ENCODE measurements at places on chromosomes 1 and 21.

GRCh38 chr1:110783292-110783918, 89.5 kb upstream of the CD53 start:
- DNase-seq: peak; percentile 76

- DNase-seq: no peak
Observed at GRCh38 chr1:4301007-4301406, 353.4 kb upstream of the AJAP1 start.

DNA sequence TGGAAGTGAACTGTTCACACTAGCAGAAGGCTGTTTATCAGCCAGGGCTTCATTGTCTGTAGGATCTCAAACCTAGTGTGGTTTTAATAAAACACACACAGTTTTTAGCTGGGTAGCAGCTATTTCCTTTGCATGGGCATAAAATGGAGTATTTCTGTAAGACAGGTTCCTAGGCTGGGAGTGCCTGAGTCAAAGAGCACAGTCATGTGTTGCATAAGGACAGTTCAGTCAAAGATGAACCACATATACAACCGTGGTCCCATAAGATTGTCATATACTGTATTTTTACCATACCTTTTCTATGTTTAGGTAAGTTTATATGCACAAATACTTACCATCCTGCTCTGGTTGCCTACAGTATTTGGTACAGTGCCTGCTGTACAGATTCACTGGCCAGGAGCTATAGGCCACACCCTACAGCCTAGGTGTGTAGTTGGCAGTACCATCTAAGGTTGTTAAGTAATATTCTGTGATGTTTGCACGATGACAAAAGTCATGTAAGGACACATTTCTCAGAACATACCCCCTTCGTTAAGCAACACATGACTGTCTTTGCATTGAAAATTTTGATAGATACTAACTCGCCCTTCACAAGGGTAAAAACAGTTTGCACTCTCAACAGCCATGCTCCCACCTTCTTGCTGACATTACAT, 17.2 kb downstream of the LGALS8 start:
- DNase-seq: no peak

DNA sequence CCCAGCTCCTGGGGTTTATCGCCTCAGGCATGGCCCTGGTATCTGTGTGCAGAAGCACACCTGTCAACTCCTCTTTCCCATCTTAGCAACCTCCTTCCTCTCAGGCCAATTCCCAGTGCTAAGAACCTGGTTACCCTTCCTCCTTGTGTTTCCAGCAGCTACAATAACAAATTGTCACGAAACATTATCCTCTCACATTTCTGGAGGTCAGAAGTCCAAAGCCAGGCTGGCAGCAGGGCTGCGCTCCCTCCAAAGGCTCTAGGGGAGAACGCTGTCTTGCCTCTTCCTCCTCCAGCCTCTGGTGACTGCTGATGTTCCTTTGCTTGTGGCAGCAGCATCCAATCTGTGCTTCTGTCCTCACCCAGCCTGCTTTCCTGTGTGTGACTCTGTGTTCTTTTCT, 10.7 kb upstream of the MRPS14 start:
- no peak for DNase-seq

DNA sequence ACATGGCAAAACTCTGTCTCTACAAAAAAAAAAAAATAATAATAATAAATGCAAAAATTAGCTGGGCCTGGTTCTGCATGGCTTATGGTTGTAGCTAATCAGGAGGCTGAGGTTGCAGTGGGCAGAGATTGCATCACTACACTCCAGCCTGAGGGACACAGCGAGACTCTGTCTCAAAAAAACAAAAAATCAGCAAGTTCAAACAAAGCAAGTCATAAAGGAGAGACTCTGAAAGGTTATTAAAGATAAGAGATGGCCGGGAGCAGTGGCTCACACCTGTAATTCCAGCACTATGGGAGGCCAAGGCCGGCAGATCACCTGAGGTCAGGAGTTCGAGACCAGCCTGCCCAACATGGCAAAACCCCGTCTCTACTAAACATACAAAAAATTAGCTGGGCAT, 28.8 kb downstream of the COP1 start:
- no peak for DNase-seq

DNA sequence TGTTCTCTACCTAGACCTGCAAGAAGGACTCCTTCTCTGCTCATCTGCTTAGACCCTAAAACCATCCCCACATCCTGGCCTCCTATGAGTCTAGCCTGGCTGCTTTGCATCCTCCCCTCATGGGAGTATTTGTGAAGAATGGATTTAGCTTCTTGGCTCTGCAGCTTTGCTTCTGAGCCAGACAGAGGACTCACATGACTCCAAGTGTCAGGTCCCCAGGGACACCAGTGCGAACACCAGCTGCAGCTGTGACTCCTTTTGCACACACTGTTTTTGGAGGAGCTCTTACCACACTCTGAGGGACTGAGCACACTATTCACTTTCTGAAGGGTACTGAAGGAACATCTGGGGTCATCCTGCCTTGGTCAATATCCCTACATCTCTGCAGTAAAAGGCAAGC, 131.8 kb upstream of the SGIP1 start:
- DNase-seq: no peak

GRCh38 chr1:84635429-84635828, 54.8 kb downstream of the SSX2IP start:
- no peak for DNase-seq

DNA sequence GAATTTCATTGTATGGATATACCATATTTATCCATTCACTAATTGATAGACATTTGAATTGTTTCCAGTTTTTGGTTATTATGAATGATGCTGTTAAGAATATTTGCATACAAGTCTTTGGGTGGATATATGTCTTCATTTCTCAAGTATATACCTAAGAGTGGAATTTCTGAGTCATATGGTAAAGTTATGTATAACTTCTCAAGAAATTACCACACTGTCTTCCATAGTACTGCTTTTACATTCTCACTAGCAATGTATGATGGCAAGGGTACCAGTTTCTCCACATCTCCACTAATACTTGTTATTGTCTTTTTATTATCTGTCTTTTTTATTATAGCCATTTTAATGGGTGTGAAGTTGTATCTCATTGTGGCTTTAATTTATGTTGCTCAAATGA, 74.6 kb upstream of the TENT5C start:
- no peak for DNase-seq

DNA sequence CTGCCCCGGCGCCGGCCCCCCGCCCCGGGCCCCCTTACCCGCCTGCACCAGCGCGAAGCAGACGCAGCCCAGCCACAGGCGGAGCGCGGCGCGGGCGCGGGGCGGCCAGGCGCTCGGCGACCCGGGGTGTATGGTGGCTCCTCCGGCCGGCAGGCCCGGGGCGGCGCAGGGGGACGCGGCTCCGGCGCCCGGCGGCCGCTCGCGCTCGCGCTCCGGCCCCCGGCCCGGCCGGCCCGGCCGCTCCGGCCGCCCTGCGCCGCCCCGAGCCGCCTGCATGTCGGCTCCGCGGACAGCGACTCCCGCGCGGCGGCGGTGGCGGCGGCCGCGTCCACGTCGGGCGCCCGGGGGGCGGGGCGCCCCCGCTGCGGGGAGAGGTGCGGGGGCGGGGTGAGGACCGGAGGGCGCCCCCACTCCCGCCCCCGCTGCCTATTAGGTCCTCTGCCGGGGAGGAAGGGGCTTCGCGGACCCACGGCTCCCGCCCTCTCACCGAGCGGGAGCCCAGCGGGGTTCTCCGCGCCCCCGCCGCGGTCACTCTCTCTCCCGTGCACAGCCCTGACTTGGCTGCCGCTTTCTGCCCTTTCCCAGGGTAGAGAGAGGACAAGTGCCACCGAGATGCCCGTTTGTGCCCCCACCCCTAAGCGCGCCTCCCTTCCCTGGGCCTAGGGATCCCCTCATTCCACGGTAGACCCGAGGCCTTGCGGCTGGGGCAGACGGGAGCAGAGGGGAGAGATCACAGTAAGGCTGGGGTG, at the start of gene FNDC5:
TSS of gene FNDC5 (minus strand) at position 298 of the 749 bp plus-strand sequence.
- peak; percentile 37 for DNase-seq

- DNase-seq: no peak
Observed at GRCh38 chr1:21821385-21822019, 9.4 kb downstream of the LDLRAD2 start.

GRCh38 chr1:27719286-27720251, 6.2 kb upstream of the FAM76A start:
- no peak for DNase-seq

DNA sequence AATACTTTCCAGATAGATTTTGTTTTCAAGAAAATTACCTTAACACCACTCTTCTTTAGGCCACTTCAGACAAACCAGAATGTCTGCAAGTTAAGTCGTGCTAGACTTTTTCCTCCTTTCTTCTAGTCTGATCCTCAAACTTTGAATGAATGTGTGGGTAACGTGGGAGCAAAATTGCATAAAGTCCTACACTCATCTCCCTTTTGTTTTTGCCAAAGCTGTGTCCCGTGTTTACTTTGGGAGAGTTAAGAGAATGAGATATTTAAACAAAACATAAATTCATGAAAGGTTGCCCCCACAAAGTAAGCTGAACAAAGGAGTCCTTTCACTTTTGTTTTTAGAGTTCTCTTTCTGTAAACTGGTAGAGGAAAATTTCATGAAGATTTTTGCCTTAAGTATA, 16.9 kb upstream of the VAMP3 start:
- DNase-seq: no peak

DNA sequence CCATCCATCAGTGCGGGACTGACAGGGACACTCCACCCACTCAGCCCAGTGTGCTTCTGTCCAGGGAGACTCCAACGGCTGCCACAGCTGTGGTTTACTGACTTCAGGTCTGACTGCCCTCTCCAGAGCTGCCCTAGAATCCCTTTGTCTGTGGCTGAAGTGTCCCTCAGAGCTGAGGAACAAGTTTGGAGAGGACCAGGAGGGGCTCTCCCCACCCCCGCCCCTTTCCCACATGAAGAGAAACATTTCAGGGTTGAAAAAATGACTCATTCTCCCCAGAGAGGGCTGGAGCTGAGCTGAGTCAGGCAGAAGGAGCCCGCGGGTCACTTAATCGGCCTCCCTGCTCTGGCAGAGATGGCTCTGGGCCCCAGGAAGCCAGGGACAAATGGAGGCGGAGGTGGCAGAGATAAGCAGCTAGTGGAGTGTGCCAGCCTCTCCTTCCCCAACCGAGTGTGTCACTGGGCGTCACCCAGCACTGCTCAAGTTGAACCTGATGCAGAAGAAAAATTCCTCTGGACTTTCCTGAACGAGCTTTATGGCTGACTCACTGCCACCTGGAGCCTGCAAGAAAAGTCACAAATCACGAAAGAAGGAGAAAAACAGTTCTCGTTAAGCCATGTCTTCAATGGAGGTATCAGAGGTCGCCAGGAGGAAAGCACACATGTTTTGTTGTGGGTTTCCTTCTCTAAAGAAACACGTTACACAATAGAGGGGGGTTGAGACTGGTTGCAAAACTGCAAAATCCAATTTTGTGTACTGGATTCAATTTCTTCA, 34.3 kb upstream of the ECE1 start:
- DNase-seq: peak; percentile 65

- DNase-seq: no peak
Observed at GRCh38 chr1:191049781-191050180, 572.1 kb upstream of the BRINP3 start.

- peak; percentile 84 for DNase-seq
Observed at GRCh38 chr1:24501371-24502064, 1.1 kb upstream of the RCAN3 start.

DNA sequence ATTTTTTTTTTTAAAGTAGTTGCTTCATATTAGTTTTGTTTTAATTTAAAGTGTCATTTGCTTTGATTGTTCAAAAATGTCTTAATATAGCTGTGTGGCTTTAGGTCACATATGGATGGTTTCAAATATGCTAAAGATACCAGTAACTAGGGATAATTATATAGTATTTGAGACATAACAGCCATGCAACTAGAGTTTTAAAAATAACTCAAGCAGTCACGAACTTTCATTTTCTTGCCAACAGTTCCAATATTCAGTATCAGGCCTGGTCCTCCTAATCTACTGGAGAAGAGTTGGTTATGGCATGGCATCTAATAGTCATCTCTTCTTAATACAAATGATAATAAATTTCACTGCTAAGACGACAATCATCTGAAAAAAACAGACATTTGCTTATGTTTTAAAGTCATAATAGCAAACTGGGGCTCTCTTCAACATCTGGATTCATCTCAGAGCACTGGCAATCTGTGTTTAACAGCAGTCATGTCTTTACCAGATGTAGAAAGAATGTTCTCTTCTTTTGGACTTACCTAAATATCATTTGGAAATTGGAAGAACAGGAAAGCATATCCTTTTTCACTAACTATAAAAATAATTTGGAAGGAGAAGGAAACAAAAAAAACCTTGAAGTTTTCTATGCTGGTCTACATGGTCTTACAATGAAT, 24.1 kb upstream of the A3GALT2 start:
- no peak for DNase-seq

- DNase-seq: no peak
Observed at GRCh38 chr21:38898422-38899096, 92.8 kb downstream of the ETS2 start.

DNA sequence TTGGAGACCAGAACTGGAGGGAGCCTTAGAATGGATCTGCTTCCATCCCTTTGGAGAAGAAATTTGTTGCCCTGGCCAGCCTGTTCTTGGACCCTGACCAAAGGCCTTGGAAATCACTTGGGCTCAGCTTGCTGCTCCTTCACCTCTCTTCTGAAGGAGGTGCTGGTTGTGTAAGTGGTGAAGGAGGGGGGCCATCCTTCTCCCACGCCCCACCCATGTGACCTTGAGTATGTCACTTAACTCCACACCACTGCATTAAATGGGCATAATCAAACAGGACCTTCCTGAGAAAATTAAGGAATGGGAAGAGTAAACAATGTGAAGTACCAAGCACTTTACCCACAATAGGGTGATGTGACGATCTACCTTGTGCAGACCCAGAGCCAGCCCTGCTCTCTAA, 68.3 kb upstream of the GJB5 start:
- DNase-seq: no peak

DNA sequence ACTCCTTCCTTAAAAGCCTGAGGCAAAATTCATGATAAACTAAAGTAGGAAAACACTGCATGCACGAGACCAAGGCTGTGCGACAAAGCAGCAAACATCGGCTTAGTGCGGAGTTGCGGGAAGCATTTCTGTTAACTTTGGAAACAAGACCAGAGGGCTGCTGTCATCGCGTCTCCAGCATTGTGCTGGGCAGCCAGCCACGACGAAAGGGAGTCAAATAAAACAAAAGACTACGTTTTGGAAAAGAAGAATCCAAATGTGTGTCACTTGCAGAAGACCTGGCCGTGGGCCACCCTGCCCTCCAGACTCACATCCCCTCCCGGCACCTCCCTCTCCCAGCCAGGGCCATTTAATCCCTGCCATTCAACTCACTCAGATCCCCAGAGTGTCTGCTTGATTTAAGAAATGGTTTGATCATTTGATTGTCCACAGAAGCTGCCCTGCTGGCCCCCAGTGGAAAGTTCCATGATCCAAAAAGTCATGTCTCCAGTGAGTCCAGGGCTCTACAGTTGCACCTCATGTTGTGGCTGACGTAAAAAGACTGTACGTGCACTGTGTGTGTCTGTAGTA, 2.4 kb upstream of the KRTAP10-11 start:
- DNase-seq: no peak

DNA sequence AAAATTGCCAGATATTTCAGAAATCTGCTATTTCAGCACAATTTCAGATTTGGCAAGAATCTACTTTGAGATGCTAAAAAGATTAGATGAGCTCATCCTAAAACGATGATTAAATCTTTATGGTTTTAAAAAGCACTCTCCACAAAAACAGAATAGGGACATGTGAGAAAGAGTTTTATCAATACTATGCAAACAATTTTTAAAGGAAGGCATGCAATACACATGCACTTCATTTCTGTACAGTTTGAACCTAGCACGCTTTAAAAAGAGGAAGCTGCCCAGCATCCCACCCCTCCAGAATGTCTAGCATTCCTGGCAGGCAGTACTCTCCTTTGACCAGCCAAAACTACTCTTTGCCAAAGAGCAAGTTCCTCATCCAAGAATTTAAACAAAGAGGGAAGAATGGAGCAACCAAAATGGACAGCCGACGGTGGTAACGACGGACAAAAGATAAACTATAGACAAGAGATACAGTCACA, 1.3 kb downstream of the ARHGAP29 start:
- no peak for DNase-seq

GRCh38 chr1:162206749-162207635, 137.5 kb downstream of the NOS1AP start:
- DNase-seq: no peak

Data from activated CD8-positive, alpha-beta memory T cell treated with anti-CD3 and anti-CD28 coated beads, Interleukin-2, amount 10 ng/mL, durations not matched to agents 7 days and 5 days (primary cell).